ENCODE measurements at places on chromosomes 6 and 20. TPM values are rescaled to one million over a fixed set of nuclear protein-coding genes. Genes with fewer than 3 reads are reported as not detected.

Gene OR2J3
- total RNA-seq: not detected

Gene TAGAP
- total RNA-seq: 4.1 TPM

Gene GRM1
- 0.09 TPM for total RNA-seq

Gene FAM83C
- total RNA-seq: not detected

Gene KHDC1
- 1.8 TPM for total RNA-seq

Gene DDX43
- 0.51 TPM for total RNA-seq

Gene LY6G5B
- 3.0 TPM for total RNA-seq

Gene ZSCAN16
- total RNA-seq: 1.6 TPM

Gene CCN6
- total RNA-seq: not detected

Gene TAP2
- total RNA-seq: 5.0 TPM

Gene PNLDC1
- total RNA-seq: 0.35 TPM

- H3K4me3 ChIP-seq: no peak overlapping the region
- H3K36me3 ChIP-seq: no peaks in the 10 kb centered on the region
- DNase-seq: no peak
These were observed 443.6 kb downstream of the CDC5L start for GRCh38 chr6:44831002-44831610.

DNA sequence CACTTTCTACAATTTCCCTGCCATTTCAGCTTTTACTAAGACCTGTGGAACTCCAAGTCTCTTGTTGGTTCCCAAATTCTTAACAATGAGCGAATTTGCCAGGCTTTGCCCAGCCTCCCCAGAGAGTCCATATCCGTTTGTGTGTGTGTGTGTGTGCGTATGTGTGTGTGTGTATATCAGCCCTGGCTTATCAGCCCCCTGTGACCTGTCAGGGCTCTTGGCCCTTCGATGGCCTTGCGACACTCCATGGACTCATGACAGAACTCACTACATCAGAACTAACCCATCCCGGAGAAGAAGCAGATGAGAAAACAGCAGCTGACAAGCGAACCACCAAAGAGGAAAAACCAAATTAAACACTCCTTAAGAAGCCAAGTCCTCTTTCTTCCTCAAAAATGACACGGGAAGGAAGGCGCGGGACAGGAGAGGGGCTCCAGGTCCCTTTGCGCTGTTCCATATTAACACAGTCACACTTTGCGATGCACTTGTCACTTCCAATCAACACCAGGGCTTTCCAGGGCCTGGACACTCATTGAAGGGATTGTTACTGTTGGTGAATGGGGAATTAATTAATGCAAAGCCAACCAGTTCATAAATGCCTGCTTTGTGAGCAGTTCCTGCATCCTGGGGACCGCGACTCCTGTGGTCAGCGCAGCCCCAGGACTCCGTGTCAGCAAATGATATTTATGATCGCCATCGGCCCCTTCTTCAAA is 524.0 kb downstream of the CD83 start:
- no peaks in the 10 kb centered on the region for H3K36me3 ChIP-seq
- no peak overlapping the region for H3K4me3 ChIP-seq
- no peaks in the 10 kb centered on the region for H3K27me3 ChIP-seq
- DNase-seq: no peak

DNA sequence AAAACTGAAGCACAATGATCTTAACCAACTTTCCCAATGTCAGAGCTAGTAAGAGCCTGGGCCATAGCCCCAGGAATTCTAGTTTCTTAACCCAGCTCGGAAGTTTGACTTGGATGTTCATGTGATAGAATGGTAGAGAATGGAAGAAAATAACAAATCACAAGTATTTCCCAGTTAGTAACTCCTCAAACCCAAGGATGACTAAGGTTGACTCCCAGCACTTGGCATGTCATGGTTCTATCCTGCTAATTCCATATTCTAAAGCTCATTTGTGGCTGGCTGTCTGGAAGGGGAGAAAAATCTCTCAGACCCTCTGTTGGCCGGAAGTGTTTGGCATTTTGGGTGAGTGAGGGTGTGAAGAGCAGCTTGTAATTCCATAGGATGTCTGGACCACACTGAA is 248.7 kb downstream of the RFPL4B start:
- no peak overlapping the region for H3K4me3 ChIP-seq
- H3K27me3 ChIP-seq: no peaks in the 10 kb centered on the region
- no peaks in the 10 kb centered on the region for H3K36me3 ChIP-seq
- H3K4me1 ChIP-seq: no peaks in the 10 kb centered on the region
- no peak overlapping the region for H3K27ac ChIP-seq
- no peak for DNase-seq

GRCh38 chr6:107811591-107812218 is 12.4 kb downstream of the SCML4 start:
- no peaks in the 10 kb centered on the region for H3K36me3 ChIP-seq
- H3K27me3 ChIP-seq: no peaks in the 10 kb centered on the region
- peak; percentile 60 for DNase-seq
- H3K27ac ChIP-seq: no peak overlapping the region

DNA sequence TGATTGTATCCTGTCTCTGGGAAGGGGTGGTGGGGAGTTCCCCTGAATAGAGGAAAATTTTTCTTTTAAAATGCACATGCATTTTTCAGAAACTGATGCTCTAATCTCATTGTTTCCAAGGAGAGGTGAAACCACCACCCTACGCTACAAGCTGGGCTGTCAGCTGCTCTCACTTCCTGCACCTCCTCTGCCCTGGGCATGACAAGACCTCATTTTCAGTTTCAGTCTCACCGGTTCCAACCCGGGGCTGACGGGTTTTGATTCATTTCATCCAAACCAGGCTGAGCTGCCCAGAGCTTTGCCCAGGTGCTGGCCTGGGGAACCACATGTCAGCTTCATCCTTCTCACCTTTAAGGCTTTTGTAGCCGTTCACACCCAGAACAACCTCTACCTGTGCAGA is 99.7 kb downstream of the EYA2 start:
- H3K4me1 ChIP-seq: no peaks in the 10 kb centered on the region
- DNase-seq: no peak
- no peak overlapping the region for H3K27ac ChIP-seq
- no peaks in the 10 kb centered on the region for H3K27me3 ChIP-seq
- no peaks in the 10 kb centered on the region for H3K36me3 ChIP-seq

DNA sequence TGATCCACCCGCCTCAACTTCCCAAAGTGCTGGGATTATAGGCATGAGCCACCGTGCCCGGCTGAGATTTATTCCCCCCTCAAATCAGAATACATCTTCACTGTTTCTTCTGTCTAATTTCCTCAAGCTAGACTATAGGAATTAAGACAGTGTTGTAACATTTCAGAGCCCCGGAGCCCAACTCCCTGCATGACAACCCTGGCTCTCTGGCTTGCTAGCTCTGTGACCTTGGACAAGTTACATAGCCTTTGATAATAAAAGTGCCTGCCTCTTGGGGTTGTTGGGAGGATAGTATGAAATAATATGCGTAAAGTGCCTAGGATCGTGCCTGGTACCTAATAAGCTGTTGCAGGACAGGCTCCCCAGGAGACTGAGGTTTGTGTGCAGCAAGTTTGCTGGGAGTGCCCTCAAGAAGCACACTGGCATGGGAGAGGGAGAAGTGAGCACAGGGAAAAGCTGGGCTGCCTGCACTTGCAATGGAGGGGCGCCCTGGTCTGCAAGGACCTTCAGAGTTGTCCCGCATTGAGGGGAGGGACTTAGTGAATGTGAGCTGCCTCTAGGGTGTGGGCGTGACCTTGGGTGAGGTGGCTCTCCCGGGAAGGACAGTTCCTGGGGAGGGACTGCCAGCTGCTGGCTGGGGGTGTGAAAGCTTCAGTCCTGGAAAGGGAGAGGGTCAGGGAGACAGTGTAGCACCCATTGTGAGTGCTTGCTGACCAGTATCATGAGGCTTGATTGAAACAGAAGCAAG is 43.4 kb downstream of the TAF8 start:
- no peak overlapping the region for H3K4me3 ChIP-seq
- H3K27ac ChIP-seq: no peak overlapping the region
- H3K27me3 ChIP-seq: no peaks in the 10 kb centered on the region
- H3K4me1 ChIP-seq: peaks cover 7% of the 10 kb centered on the region

- no peak for DNase-seq
- H3K27ac ChIP-seq: no peak overlapping the region
- H3K4me3 ChIP-seq: no peak overlapping the region
- H3K4me1 ChIP-seq: no peaks in the 10 kb centered on the region
- no peaks in the 10 kb centered on the region for H3K27me3 ChIP-seq
- H3K36me3 ChIP-seq: no peaks in the 10 kb centered on the region
These were observed 404.9 kb upstream of the SOX4 start for GRCh38 chr6:21188505-21189223.

- H3K4me3 ChIP-seq: no peak overlapping the region
- no peak overlapping the region for H3K27ac ChIP-seq
- H3K27me3 ChIP-seq: no peaks in the 10 kb centered on the region
- H3K36me3 ChIP-seq: no peaks in the 10 kb centered on the region
These were observed 14.3 kb upstream of the MAP1LC3A start for GRCh38 chr20:34544109-34544796.

DNA sequence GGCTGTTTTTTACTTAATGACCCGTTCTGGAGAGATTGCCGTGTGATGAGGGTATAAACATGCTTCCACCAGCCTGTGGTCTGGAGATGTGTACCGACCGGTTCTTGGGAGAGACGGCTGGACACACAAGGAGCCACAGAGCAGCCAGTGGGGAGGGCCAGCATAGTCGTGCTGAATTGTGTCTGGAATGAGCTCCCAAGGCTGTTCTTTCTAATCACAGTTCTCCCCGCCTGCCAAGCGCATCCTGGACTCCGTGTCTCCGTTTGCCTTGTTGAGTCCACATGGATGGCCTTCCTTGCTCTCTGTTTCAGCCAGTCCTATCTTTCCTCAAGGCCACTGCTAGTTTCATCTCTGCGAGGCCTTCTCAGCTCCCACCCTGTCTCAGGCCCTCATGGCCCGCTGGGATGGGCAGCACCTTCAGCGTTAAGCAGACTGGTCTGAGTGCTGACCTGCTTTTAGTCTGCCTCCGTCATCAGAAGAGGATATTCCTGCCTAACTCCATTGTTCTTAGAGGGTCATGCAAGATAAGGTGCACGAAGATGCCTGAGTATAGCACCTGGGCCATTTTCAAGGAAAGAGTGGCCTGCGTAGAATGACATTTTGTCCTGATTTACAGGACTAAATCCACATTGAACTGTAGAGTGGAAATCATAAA is 20.6 kb downstream of the MANBAL start:
- H3K4me3 ChIP-seq: no peak overlapping the region
- H3K27ac ChIP-seq: no peak overlapping the region
- H3K4me1 ChIP-seq: peaks cover 10% of the 10 kb centered on the region
- no peak for DNase-seq

- H3K4me1 ChIP-seq: peaks cover 8% of the 10 kb centered on the region
- H3K4me3 ChIP-seq: peak overlapping the region; percentile 47
- no peaks in the 10 kb centered on the region for H3K27me3 ChIP-seq
- peak overlapping the region; percentile 87 for H3K27ac ChIP-seq
- no peaks in the 10 kb centered on the region for H3K36me3 ChIP-seq
These were observed 481 bp downstream of the SERPINB6 start for GRCh38 chr6:2970753-2971419.

DNA sequence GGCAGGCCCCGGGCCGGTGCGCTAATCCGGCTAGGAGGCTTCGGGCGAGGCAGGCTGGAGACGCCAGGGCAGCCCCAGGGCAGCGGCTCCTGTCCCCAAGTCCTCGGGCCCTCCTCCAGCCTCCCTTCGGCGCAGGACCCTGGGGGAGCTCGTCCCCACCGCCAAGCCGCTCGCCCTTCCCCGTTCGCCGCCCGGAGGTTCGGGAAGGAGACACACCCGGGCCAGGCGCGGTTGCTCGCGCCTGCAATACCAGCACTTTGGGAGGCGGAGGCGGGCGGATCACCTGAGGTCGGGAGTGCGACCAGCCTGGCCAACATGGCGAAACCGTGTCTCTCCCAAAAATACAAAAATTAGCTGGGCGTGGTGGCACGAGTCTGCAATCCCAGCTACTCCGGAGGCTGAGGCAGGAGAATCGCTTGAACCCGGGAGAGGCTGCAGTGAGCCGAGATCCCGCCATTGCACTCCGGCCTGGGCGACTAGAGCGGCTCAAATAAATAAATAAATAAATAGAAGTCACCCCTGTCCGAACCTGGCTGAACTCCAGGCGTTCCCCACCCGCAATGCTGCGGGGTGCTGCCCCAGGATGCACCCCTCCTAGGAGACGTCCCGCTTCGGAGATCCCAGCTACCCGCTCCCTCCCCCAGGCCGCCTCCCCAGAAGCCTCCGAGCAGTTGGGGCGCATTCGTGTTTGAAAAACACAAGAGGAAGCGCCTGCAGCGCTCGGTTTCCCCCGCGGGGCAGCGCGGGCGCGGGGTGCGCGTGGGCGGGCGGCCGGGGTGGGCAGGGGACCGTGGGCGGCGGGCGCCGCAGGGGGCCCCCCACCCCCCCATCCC is 27.5 kb downstream of the SERPINB9 start:
- DNase-seq: peak; percentile 64
- H3K4me1 ChIP-seq: no peaks in the 10 kb centered on the region
- H3K36me3 ChIP-seq: no peaks in the 10 kb centered on the region
- peak overlapping the region; percentile 49 for H3K27ac ChIP-seq

GRCh38 chr6:133705731-133706130 is 183.2 kb upstream of the TCF21 start:
- H3K36me3 ChIP-seq: no peaks in the 10 kb centered on the region
- no peaks in the 10 kb centered on the region for H3K4me1 ChIP-seq
- no peak overlapping the region for H3K4me3 ChIP-seq
- H3K27me3 ChIP-seq: no peaks in the 10 kb centered on the region
- no peak for DNase-seq

DNA sequence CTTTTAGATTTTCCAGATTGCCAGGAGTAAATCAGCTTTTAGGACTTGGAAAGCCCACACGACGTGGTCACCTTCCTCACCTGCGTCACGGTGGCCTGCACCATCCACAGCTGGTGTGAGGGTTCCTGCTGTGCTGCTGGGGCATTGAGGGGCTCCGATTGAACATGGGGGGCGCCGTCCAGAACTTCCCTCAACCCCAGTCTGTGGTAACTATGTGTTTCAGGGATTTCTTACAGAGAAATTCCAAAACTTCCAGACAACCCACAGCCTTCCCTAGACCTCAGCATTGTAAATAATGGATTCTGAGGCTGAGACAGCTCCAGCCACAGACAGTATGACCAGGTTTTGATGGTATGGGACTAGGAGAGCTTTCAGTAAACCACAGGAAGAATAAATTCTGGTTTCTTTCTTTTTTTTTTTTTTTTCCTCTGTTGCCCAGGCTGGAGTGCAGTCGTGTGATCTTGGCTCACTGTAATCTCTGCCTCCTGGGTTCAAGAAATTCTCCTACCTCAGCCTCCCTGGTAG is 46.7 kb upstream of the IRF4 start:
- no peaks in the 10 kb centered on the region for H3K27me3 ChIP-seq
- no peaks in the 10 kb centered on the region for H3K4me1 ChIP-seq
- H3K4me3 ChIP-seq: no peak overlapping the region
- H3K27ac ChIP-seq: no peak overlapping the region

DNA sequence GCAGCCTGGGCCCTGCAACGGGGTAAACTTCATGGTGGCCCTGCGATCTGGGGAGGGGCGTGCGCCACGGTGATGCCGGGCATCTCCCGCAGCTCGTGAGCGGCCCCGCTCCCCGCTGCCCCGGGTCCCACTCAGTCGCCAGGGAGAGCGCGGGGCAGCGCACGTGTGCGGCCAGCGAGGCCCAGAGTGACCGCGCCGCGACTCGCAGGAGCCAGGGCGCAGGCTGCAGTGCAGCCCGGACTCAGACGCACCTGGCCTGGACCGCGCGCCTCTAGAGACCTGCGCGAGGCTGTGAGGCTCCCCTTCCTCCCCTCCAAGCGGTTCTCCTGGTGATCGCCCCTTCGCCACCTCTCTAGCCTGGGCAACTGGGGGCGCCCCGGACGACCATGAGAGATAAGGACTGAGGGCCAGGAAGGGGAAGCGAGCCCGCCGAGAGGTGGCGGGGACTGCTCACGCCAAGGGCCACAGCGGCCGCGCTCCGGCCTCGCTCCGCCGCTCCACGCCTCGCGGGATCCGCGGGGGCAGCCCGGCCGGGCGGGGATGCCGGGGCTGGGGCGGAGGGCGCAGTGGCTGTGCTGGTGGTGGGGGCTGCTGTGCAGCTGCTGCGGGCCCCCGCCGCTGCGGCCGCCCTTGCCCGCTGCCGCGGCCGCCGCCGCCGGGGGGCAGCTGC is 652 bp downstream of the BMP6 start:
- H3K27ac ChIP-seq: no peak overlapping the region
- peak; percentile 73 for DNase-seq
- no peaks in the 10 kb centered on the region for H3K36me3 ChIP-seq
- no peaks in the 10 kb centered on the region for H3K27me3 ChIP-seq
- H3K4me1 ChIP-seq: peaks cover 15% of the 10 kb centered on the region
